IgD-negative memory B cell (primary cell): ENCODE measurements at places on chromosomes 1 and 21. TPM values are rescaled to one million over a fixed set of nuclear protein-coding genes. Genes with fewer than 3 reads are reported as not detected.

HPDL gene
- polyA plus RNA-seq, result 1.3 TPM

CALML6 gene
- not detected for polyA plus RNA-seq

KCNJ15 gene
- polyA plus RNA-seq, result not detected

DNASE2B gene
- not detected for polyA plus RNA-seq

SELL gene
- 1,261 TPM for polyA plus RNA-seq

TMPRSS3 gene
- not detected for polyA plus RNA-seq

ALX3 gene
- not detected for polyA plus RNA-seq

IL19 gene
- not detected for polyA plus RNA-seq

NTNG1 gene
- polyA plus RNA-seq, result 6.5 TPM

KCNJ9 gene
- polyA plus RNA-seq, result not detected
